Gastroesophageal sphincter (tissue), 4 donors: ENCODE measurements at places on chromosomes 7 and 10. TPM values are rescaled to one million over a fixed set of nuclear protein-coding genes. Genes with fewer than 3 reads are reported as not detected.

DNA sequence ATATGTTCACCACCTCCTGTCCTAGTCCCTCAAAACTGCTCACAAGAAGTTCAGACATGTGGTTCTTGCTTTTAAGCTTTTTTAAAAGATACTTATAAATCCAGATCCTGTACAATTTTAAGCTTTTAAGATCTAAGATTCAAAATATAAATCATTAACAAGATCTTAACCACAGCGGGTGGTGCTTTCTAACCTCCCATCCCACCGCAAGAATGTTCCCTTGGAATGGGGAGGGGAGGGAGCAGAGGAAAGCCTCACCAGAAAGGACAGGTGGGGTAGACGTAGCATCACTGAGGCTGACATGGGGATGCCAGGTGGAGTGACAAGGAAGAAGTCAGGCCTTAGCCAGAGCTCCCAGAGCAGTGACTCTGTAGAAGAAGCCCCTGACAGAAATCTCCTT lies 133.5 kb downstream of the C1GALT1 start:
- no peak for ATAC-seq

Gene COL17A1
- total RNA-seq: 0.27 TPM

DNA sequence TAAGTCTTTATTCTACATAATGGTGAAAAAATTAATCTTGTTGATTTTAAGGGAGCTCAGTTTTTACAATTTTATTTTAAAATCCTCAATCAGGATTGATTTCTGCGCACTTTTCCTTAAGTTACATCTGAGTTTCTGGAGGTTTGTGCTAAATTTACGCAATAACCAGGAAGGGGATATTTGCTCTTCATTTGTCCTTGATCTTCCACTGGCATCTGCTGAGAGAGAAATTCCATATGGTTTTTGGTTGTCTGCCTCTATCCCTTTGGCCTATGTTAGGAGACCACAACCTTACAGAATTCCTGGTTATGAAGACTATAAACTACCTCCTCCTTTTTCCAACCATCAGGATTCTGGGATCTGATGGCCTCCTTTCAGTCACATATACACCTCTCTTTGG lies 20.1 kb upstream of the CDK6 start:
- no peak for ATAC-seq

GRCh38 chr7:86863452-86863851 lies 196.0 kb downstream of the ELAPOR2 start:
- no peak for ATAC-seq

DNA sequence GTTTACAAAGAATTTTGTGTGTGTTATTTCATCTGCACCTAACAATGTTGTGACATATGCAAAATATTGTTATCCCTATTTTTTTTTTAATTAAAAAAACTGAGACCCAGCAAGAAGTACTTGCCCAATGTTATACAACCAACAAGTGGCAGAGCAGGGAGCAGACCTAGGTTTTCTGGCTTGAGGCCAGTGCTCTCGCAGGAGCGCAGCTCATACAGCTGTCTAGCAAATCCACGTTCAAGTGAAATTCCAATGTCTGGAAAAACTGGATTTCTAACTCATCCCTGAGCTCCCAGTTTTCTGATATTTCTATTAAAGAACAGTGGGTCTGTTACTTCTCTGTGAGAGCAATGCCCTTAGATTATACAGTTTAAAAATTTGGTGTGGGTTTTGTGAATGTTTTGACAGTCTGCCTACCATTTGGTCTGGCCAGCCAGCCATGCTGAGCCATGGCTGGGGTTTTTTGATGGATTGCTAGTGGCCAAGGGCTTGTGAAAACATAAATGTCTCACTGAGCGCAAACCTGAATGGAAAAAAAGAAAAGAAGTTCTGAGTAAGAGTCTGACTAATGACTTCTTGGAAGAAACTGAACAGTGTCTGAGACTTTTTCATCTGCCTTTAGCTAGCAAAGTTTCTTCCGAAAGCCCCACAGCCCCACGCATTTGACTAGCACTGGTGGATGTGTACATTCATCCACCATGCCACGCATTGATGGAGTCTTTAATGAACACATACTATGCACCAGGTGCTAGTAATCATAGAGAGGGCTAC lies 15.4 kb upstream of the PRF1 start:
- no peak for ATAC-seq

GRCh38 chr10:124911124-124912067 lies 30.5 kb upstream of the ZRANB1 start:
- ATAC-seq: no peak

DNA sequence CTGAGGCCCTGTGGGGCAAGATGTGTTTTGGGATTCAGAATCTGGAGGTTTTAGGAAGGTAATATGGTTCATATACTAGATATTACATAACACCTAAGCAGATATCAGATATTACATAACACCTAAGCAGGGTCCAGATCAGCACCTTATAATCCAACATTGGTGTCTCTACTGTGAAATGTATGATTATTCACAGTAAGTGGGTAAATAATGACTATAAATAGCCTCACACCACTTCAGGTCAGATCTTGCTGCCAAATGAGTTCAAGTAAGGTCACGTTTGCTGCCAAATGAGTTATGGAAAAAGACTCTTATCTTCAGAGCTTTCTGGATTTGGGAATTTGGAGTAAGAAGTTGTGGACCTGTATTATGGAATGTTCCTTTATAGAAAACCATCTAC lies 14.6 kb downstream of the ADRB1 start:
- no peak for ATAC-seq

GRCh38 chr7:106485031-106485551 lies 175.9 kb downstream of the CCDC71L start:
- no peak for ATAC-seq

DNA sequence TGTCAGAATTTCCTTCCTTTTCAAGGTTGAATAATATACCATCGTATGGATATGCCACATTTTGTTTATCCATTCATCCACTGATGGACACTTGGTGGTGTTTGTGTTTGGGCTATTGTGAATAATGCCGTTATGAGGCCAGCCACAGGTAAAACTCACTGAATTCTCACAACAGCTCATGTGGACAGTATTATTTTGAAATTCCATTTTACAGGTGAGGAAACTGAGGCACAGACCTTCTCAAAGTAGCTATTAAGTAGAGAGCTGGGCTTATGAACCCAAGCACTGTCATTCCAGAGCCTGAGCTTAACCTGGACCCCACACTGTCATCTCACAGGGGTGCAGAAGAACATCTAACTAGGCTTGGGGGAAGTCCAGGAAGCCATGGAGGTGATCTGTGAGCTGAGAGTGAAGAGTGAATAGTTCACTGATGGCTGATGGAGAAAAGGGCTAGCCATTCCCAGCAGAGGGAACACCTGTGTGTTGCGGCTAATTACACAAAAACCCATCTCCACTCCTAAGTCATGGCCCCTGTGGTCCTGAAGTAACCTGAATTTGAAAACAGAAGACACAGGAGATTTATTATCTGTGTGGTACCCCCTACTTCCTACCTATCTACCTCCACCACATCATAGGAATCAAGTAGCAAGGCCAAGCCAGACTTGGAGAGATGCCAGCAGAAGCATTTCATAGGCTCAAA lies 8.7 kb downstream of the INMT start:
- no peak for ATAC-seq

Gene PLEKHS1
- not detected for total RNA-seq

DNA sequence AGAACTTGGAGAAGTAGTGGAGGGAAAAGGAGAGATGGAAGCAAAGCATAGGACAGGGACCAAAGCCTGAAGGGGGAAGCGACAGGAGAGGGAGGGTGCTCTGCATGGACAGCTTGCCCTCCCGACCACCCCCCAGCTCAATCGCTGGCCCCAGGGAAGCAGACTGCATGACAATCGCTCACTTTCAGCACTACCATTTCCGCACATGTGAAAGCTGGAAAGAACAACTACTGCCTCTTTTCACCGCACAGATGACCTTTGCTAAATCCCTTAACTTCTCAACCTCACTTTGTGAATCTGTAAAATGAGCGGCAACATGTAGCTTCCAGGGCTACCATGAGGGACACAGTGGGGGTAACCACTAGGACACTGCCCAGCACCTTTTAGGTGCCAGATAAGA lies 17.1 kb downstream of the VOPP1 start:
- ATAC-seq: no peak

- ATAC-seq: no peak
Measured at GRCh38 chr7:120775755-120776154, 82.2 kb downstream of the TSPAN12 start.

Gene ZNF853
- 32.3 TPM for total RNA-seq

DNA sequence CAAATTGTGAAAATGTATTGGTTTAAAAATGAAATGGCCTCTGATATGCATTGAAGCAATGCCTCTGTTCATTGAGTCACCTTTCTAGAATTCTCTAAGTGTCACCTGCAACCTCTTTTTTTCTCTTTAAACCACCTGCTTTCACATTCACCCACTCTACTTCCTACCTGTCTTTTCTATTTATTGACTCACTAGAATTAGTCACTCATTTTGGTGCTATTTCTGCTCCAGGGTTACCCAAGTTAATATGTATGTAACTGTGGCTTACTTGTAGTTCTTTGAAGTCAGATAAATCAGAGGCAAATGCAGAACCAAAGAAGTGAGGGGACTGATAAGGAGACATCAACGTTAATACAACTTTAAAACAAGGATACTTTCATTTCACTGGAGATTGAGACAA lies 674.7 kb downstream of the CCSER2 start:
- ATAC-seq: no peak

DNA sequence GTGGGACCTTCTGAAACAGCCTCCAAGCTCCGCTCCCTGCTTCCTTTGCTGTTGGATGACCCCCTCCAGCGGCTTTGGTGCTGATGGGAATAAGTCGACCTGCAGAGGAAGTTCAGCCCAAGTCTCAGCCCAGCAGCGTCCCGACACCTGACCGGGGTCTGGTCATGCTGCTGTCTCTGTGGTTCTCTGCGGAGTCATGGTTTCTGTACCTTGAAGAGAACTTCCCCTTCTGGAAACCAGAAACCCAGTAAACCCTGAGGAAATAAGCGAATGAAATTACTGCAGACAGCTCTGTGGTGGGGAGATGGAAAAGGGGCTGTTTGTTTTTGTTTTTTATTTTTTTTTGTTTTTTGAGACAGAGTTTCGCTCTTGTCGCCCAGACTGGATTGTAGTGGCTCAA lies 18.3 kb upstream of the ZNF12 start:
- no peak for ATAC-seq

- peak; percentile 37 for ATAC-seq
Measured at GRCh38 chr10:101291331-101292193, 62.3 kb upstream of the LBX1 start.

DNA sequence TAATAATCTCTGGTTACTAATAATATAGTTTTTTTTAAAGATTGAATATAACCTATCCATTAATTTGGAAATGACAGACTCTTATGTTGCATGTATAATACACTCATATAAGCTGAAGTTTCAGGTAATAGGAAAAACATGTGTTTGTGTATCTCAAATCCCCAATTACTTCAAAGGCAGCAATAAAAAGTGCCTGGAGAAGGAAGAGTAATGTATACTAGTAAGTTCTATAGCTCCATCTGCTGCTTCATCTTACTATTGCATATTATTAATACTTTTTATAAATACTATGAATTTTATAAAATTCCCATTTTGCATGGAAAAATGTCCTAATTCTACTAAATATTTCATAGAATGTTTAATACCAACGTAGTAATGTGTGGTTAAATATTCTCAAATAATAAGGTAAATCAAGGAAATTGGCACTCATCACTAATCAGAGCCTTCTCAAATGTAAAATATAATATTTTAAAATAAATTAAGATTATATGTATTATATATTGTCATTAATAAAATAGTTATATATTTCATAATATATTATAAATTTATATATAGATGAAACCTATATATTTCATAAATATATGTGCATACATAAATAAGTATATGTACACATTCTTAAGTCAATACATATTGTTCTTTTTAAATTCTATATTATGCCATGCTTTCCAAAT lies 311.9 kb downstream of the HGF start:
- ATAC-seq: no peak

Gene ZNF485
- total RNA-seq: 4.5 TPM

GRCh38 chr7:140165422-140165821 lies 11.4 kb downstream of the KDM7A start:
- no peak for ATAC-seq

Gene HOXA5
- total RNA-seq: 25.2 TPM

- no peak for ATAC-seq
Measured at GRCh38 chr7:86747698-86748097, 104.0 kb downstream of the GRM3 start.

Gene BZW2
- 76.2 TPM for total RNA-seq

Gene THSD7A
- 3.3 TPM for total RNA-seq

Gene PDZD8
- 36.5 TPM for total RNA-seq
